ENCODE measurements at places on chromosomes 6 and 20.

DNA sequence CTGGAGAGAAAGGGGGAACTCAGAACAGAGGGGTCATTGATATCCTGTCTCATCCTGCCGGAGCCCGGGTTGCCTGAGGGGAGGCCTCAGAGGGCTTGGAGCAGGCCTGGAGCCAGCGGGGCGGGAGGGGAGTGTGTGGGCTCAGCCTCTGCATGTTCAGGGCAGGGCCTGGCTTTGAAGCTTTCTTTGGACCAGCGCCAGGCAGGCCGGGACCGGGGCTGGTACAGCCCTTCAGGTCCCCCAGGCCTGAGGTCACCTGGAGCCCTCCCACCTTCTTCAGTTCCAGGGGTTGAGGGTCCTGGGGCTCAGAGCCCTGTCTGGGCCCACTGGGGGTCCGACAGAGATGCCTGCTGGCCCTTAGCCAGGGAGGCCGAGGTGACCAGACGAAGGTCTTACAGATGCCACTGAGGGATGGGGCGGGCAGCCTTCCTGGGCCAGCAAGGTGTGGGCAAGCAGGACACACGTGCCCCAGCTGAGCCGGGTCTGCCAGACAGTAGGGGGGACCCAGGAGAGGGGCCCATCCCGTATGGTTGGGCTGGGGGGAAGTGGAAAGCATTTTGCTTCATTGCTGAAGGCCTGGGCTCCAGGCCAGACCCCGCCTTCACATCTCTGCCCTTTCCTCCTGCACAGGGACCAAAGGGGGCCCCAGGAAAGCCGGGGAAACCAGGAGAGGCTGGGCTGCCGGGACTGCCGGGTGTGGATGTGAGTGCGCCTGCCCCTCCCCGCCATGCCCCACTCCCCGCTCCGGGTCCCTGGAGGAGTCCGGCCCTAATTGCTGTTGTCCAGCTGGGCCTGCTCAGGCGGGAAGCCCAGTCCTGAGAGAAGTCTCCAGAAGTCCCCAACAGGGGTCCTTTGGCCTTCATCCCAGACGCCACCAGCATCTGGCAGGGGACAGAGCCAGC is 2.0 kb downstream of the COL9A3 start:
- no peak overlapping the region for H3K4me3 ChIP-seq
- H3K27me3 ChIP-seq: peaks cover 41% of the 10 kb centered on the region
- peaks cover 60% of the 10 kb centered on the region for H3K4me1 ChIP-seq
- no peak for DNase-seq
- H3K27ac ChIP-seq: no peak overlapping the region

DNA sequence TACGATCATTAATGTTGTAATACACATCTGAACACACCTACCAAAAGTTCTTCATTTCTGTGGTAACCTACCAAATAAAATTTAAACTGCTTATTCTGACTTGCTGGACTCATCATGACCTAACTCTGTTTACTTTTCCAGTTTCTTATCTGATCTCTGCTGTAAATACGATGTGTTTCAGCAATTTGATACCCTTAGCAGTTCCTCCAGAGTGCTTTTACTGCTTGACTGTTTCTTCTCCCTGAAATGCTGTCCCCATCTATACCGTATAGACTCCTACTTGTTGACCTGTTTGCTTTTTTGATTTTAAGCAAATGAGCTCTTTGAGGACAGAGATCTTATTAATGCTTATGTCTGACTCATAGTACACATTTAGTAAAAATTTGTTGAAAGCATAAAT is 119.5 kb downstream of the SCAF8 start:
- no peaks in the 10 kb centered on the region for H3K36me3 ChIP-seq
- no peaks in the 10 kb centered on the region for H3K4me1 ChIP-seq
- H3K27me3 ChIP-seq: no peaks in the 10 kb centered on the region
- no peak overlapping the region for H3K4me3 ChIP-seq

GRCh38 chr6:144302701-144303372 is 17.7 kb downstream of the UTRN start:
- DNase-seq: no peak
- no peak overlapping the region for H3K27ac ChIP-seq
- H3K27me3 ChIP-seq: no peaks in the 10 kb centered on the region
- H3K4me1 ChIP-seq: peaks cover 13% of the 10 kb centered on the region

- no peaks in the 10 kb centered on the region for H3K4me1 ChIP-seq
- H3K27me3 ChIP-seq: no peaks in the 10 kb centered on the region
- peaks cover 20% of the 10 kb centered on the region for H3K36me3 ChIP-seq
- H3K27ac ChIP-seq: no peak overlapping the region
- no peak overlapping the region for H3K4me3 ChIP-seq
- no peak for DNase-seq
Measured at GRCh38 chr6:107066697-107067659, 39.0 kb downstream of the MTRES1 start.

GRCh38 chr6:79833264-79833963 is 113.9 kb downstream of the ELOVL4 start:
- no peaks in the 10 kb centered on the region for H3K36me3 ChIP-seq
- H3K27ac ChIP-seq: no peak overlapping the region
- H3K27me3 ChIP-seq: no peaks in the 10 kb centered on the region

GRCh38 chr20:16158090-16158975 is 414.9 kb downstream of the KIF16B start:
- H3K27me3 ChIP-seq: no peaks in the 10 kb centered on the region
- no peak overlapping the region for H3K27ac ChIP-seq
- DNase-seq: no peak
- no peaks in the 10 kb centered on the region for H3K4me1 ChIP-seq
- no peaks in the 10 kb centered on the region for H3K36me3 ChIP-seq
- H3K4me3 ChIP-seq: no peak overlapping the region

- H3K27ac ChIP-seq: no peak overlapping the region
- no peak overlapping the region for H3K4me3 ChIP-seq
- no peak for DNase-seq
- H3K27me3 ChIP-seq: no peaks in the 10 kb centered on the region
- no peaks in the 10 kb centered on the region for H3K36me3 ChIP-seq
Measured at GRCh38 chr6:24149836-24150235, 23.8 kb downstream of the NRSN1 start.

- DNase-seq: no peak
- no peak overlapping the region for H3K27ac ChIP-seq
Measured at GRCh38 chr20:17854307-17854903, 114.2 kb downstream of the SNX5 start.

GRCh38 chr20:49853640-49854039 is 41.0 kb downstream of the SLC9A8 start:
- no peak overlapping the region for H3K27ac ChIP-seq
- H3K4me3 ChIP-seq: no peak overlapping the region
- peaks cover 32% of the 10 kb centered on the region for H3K4me1 ChIP-seq
- H3K36me3 ChIP-seq: peaks cover 54% of the 10 kb centered on the region
- H3K27me3 ChIP-seq: no peaks in the 10 kb centered on the region

DNA sequence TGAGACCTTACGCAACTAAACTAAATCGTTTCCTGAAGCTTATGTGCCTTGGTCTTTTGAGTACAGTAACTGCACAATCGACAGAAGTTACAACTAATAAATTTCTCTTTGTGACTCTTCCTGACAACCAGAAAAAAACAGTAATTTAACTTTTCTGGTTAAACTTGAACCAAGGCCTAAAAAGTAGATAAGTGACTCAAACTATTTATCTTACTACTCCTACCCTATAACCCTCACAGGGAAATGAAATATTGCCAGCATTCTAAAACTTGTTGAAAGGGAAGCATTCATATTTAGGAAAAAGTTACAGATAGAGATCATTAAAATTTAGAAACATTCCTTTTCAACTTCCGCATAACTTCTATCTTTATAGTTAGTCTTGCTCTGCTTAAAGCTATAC is 1034.4 kb downstream of the EYS start:
- no peak for DNase-seq
- no peaks in the 10 kb centered on the region for H3K4me1 ChIP-seq
- no peaks in the 10 kb centered on the region for H3K36me3 ChIP-seq
- no peak overlapping the region for H3K4me3 ChIP-seq
- no peak overlapping the region for H3K27ac ChIP-seq
- H3K27me3 ChIP-seq: no peaks in the 10 kb centered on the region

- H3K27me3 ChIP-seq: no peaks in the 10 kb centered on the region
- H3K4me1 ChIP-seq: no peaks in the 10 kb centered on the region
- no peaks in the 10 kb centered on the region for H3K36me3 ChIP-seq
- H3K4me3 ChIP-seq: no peak overlapping the region
- no peak overlapping the region for H3K27ac ChIP-seq
- no peak for DNase-seq
Measured at GRCh38 chr6:77038807-77039206, 424.5 kb downstream of the HTR1B start.

DNA sequence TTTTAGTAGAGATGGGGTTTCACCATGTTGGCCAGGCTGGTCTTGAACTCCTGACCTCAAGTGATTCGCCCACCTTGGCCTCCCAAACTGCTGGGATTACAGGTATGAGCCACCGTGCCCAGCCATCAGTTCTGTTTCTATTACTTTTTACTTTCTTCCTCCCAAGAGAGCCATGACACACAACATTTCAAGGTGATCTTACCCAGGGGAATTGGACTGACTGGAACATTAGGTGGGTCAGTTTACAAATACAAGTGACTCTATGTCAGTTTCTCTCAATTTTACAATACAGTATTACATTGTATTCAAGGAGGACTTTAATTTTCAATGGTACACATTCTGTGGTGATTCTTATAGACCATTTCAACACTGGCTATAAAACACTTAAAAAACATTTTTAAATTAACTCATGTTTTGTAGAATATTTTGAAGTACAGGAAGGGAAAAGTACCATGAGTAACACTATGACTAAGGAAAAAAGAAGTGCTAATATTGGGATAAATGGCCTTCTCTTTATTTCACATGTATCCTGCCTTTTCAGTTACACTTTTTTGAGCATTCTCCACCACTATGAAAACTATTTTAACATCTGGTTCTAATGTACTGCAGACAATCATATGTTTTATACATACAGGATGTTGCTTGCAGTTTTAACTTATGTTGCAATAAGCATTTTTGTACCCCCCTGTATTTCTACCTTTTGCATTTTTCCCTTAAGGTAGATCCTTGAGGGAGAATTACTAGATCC is 8.4 kb downstream of the TPBG start:
- no peaks in the 10 kb centered on the region for H3K36me3 ChIP-seq
- H3K27me3 ChIP-seq: no peaks in the 10 kb centered on the region
- no peak for DNase-seq
- H3K27ac ChIP-seq: no peak overlapping the region

DNA sequence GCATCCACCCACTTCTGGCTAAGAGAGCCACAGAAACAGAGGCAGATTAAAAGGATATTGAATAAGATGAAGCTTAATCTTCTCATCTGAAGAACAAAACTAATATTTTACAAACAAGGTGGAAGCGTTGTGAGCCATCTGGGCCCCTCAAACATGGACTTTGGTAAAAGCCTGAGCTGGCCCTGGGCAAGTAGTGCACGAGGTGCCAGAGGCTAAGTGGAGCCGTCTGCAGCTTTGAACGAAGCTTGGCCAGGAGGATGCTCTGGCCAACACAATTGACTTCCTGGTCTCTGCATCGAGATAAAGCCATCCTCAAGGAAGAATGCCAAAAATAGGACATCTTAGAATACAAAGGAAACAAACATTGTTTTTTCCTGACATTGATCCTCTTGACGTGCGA is 53.2 kb upstream of the PLEKHG1 start:
- DNase-seq: no peak
- H3K36me3 ChIP-seq: no peaks in the 10 kb centered on the region
- H3K4me1 ChIP-seq: peaks cover 7% of the 10 kb centered on the region
- no peak overlapping the region for H3K27ac ChIP-seq

- no peak for DNase-seq
- H3K36me3 ChIP-seq: no peaks in the 10 kb centered on the region
- peaks cover 92% of the 10 kb centered on the region for H3K27me3 ChIP-seq
- no peak overlapping the region for H3K4me3 ChIP-seq
Measured at GRCh38 chr20:62548471-62548870, 72.7 kb upstream of the GATA5 start.

GRCh38 chr20:23627501-23627900 is 10.3 kb downstream of the CST3 start:
- H3K36me3 ChIP-seq: peaks cover 8% of the 10 kb centered on the region
- no peak overlapping the region for H3K4me3 ChIP-seq
- peaks cover 45% of the 10 kb centered on the region for H3K4me1 ChIP-seq
- no peak overlapping the region for H3K27ac ChIP-seq
- no peaks in the 10 kb centered on the region for H3K27me3 ChIP-seq

DNA sequence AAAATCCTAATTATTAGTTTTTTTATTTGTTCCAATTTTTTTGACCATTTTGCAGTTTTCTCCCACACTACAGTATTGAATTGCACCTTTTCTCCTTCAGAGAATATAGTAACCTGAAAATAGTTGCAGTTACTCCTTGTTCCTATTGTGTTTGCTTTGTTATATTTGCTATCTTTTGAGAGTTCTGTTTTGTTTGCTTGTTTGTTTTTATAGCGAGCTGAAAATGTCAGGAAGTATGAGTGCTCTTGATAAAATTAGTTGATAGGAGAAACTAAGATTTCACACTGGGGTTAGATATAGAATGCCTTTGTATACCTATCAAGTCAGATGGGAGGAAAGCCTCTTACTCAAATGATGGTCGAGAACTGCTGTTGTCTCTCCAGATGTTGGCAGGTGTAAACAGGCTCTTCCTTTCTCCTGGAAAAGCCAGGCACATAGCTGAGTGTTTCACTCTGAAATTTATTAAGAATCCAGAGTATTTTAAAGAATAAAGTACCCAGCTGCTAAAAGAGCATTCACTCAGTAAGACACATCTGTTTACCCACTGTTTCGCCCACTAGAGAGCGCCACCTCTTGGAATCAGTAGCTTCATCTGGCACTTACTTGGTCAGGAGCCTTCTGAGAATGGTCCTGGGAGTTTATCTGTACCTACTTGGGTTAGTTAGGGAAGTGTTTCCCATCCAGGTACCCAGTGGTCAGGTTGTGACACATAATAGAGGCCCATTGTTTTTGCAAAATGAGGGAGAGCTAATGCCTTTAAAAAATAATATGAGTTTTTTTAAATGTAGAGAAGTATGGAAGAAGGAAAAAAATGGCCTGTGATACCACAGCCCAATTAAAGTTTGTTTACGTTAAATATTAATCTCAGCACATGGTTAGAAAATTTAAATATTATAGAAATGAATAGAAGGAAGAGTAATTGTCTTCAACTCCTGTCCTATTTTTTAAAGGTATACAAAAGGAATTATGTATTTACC is 11.2 kb downstream of the NT5DC1 start:
- no peak overlapping the region for H3K27ac ChIP-seq
- peaks cover 2% of the 10 kb centered on the region for H3K4me1 ChIP-seq
- H3K27me3 ChIP-seq: no peaks in the 10 kb centered on the region
- H3K4me3 ChIP-seq: no peak overlapping the region
- no peak for DNase-seq
- H3K36me3 ChIP-seq: peaks cover 45% of the 10 kb centered on the region

DNA sequence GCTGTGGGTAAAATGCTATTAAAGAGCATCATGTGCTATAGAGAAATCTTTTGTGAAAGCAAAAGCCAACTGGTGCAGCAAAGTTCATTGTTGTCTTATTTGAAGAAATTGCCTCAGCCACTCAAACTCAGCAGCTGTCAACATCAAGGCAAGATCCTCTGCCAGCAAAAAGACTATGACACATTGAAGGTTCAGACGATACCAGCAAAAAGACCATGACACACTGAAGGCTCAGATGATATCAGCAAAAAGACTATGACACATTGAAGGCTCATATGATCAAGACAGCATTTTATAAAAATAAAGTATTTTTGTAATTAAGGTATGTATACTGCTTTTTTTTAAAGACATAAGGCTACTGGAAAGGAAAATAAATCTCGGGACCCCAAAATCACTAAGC is 118.4 kb upstream of the RUNX2 start:
- H3K4me3 ChIP-seq: no peak overlapping the region
- H3K36me3 ChIP-seq: no peaks in the 10 kb centered on the region
- H3K27ac ChIP-seq: no peak overlapping the region
- H3K4me1 ChIP-seq: no peaks in the 10 kb centered on the region

- H3K36me3 ChIP-seq: no peaks in the 10 kb centered on the region
- DNase-seq: no peak
- peaks cover 41% of the 10 kb centered on the region for H3K4me1 ChIP-seq
- H3K4me3 ChIP-seq: no peak overlapping the region
- H3K27me3 ChIP-seq: no peaks in the 10 kb centered on the region
Measured at GRCh38 chr20:23654000-23654399, 16.2 kb upstream of the CST3 start.

Measured in suprapubic skin (tissue), 4 donors.